ENCODE measurements at places on chromosomes 13 and 19.
A peak's percentile ranks its signal among the peaks of the same experiment; 100 is the strongest.

DNA sequence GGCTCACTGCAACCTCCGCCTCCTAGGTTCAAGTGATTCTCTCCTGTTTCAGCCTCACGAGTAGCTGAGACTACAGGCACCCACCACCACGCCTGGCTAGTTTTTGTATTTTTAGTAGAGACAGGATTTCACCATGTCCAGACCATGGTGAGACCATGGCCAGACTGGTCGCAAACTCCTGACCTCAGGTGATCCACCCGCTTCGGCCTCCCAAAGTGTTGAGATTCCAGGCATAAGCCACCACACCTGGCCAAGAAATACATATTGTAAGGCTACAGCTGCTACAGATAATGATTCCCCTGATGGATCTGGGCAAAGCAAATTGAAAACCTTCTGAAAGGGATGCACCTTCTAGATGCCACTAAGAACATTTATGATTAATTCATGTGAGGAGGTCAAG lies 17.8 kb downstream of the PLPP2 start:
- no peak for DNase-seq

DNA sequence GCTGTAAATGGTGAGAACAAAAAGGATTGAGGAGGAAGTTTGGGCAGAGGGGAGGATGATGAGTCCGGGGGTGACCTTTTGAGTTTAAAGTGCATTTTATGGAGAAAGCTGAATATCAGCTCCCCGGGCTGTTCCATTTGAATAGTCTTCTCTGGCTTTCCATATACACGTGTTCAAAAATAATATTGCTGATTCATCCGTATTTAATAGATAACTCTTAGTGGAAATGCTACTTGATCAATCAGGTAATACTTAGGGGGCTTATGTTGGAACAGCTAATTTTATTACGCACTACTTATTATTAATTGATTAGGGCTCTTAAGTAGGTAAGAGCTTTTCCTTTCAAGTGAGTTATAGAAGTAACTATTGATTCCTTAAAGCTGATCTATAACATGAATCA lies 76.4 kb downstream of the ERCC5 start:
- DNase-seq, result no peak

- no peak for DNase-seq
These were observed 450 bp downstream of the FBXW9 start for GRCh38 chr19:12695997-12696365.

GRCh38 chr13:75425216-75426009 lies 56.6 kb downstream of the TBC1D4 start:
- no peak for DNase-seq

DNA sequence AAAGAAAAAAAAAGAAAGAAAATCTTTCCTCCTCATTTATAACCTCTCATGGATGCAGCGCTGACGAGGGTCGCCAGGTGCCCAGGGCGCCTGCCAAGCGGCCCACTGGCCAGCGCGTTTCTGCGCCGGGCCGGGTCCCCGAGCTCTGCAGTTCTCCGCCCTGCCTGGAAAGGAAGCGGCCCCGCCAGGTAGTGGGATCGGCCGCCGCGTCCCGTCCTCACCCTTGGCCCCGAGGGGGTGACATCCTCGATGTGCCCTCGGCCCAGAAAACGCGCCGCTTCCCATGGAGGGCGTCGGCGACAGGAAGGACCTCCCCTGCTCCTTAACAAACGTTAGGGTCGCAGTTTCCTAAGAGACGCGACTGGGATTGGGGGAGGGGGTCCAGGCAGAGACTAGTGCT lies 56.9 kb downstream of the ZNF726 start:
- DNase-seq, result no peak

- no peak for DNase-seq
These were observed 7.2 kb upstream of the PABPC3 start for GRCh38 chr13:25088562-25089221.

DNA sequence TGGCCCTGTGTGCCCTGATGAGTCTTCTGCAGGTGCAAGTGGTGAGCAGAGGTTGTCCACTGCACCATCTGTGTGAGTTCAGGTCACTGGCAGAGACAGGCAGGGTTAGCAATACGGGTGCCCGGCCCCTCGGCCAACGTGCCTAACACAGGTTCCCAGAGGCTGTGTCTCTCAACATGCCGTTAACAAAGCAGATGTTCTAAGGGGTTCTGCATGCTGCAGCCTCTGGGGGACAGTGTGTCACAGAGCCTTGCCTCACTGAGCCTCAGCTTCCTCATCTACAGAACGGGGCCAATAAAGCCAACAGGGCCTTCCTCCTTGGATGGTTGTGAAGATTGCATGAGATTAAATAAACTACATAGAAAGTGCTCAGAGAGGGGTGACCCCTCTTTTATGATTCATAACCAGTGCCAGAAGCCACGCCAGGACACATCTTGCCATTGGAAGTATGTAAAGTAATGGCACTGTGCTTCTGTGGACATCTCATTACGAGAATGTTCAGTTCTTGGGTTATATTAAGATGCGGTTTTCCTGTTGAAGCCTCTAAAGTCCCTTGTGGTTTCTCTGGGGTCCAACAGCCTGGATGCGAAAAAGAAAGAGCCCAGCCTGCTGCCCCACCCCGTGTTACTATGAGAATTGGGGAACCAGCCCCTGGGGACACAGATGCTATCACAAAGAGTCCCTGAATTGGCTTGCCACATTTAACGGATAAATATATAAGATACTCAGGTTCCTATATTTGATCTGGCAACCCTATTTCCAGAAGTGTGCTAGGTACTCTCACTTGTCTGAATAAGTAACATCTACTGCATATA lies 11.2 kb upstream of the ARHGEF18 start:
- DNase-seq, result no peak

- no peak for DNase-seq
These were observed 42.6 kb downstream of the KL start for GRCh38 chr13:33058776-33059327.

- DNase-seq, result no peak
These were observed 4.4 kb downstream of the TEKTIP1 start for GRCh38 chr19:3543150-3544057.

GRCh38 chr13:29758531-29759114 lies 91.8 kb downstream of the UBL3 start:
- peak; percentile 12 for DNase-seq

- no peak for DNase-seq
These were observed 34.4 kb downstream of the RAP2A start for GRCh38 chr13:97468331-97468730.

- DNase-seq, result no peak
These were observed 1369.8 kb downstream of the PCDH9 start for GRCh38 chr13:65860306-65860705.
